ENCODE measurements at places on chromosomes 7 and 10. TPM values are rescaled to one million over a fixed set of nuclear protein-coding genes. Genes with fewer than 3 reads are reported as not detected.

VGF gene
- 0.18 TPM for total RNA-seq

CCL26 gene
- not detected for total RNA-seq

LIPK gene
- total RNA-seq = not detected

IFIT1 gene
- total RNA-seq = 7.5 TPM

SPDYE6 gene
- total RNA-seq = not detected

SH3PXD2A gene
- 6.3 TPM for total RNA-seq

CYP26C1 gene
- total RNA-seq = under 0.01 TPM

ZNF746 gene
- total RNA-seq = 6.7 TPM

TBX20 gene
- 0.36 TPM for total RNA-seq

ARPC1B gene
- 243 TPM for total RNA-seq

EVX1 gene
- not detected for total RNA-seq

SPDYE1 gene
- total RNA-seq = not detected

GIMAP6 gene
- total RNA-seq = not detected

CPN1 gene
- not detected for total RNA-seq

ASB10 gene
- not detected for total RNA-seq

SFTPA1 gene
- not detected for total RNA-seq

AIFM2 gene
- total RNA-seq = 2.0 TPM

AKR1C3 gene
- total RNA-seq = 0.18 TPM

CNPY1 gene
- total RNA-seq = not detected

GPNMB gene
- total RNA-seq = under 0.01 TPM

HOXA11 gene
- not detected for total RNA-seq

HELLS gene
- total RNA-seq = 65.8 TPM

FGFBP3 gene
- total RNA-seq = under 0.01 TPM

CCDC172 gene
- total RNA-seq = not detected

MBL2 gene
- not detected for total RNA-seq

TMEM176B gene
- not detected for total RNA-seq

CFAP46 gene
- 1.7 TPM for total RNA-seq

ANKRD2 gene
- 0.36 TPM for total RNA-seq

KIAA1217 gene
- 3.4 TPM for total RNA-seq

LRRC17 gene
- total RNA-seq = 280 TPM

TRRAP gene
- total RNA-seq = 12.5 TPM

VAX1 gene
- total RNA-seq = not detected

UNCX gene
- total RNA-seq = not detected

GRB10 gene
- total RNA-seq = 15.1 TPM

FAM170B gene
- not detected for total RNA-seq

FAM149B1 gene
- total RNA-seq = 28.3 TPM
